ENCODE measurements at places on chromosomes 4 and X. TPM values are rescaled to one million over a fixed set of nuclear protein-coding genes. Genes with fewer than 3 reads are reported as not detected.

DNA sequence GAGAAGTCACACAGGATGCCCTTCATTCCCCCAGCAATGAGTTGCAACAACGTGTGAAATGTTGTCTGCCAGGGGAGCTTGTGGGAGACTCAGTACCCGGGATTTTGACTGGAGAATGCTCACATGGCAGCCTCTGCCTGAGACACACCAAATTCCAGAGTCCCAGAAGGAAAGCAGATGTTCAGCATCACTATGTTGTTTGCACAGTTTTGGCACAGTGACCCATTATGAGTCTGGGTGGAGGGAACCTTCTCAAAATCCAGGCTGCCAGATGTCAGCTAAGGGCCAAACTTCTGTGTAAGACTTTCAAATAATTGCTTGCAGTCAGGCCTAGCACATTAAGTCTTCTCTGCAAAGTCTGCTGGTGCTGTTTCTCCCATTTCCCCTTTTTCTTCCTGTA, 1029.7 kb upstream of the TENM3 start:
- no peak for DNase-seq

DNA sequence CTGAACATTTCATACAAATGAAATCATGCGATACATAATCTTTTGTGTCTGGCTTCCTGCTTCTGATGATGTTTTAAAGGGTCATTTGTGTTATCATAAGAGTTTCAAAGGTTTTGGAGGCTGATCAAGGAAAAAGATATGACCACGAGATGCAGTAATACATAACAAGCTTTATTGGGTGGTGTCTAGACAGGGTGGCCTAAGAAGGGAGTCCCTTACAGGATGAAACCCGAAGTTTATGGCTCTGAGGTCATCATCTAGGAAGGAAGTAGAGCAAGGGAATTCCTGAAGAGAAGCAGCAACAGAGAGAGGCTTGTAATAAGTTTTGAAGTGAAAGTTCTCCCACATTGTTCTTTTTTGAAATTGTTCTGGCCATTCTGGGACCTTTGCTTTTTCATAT, 40.8 kb upstream of the SOD3 start:
- no peak for DNase-seq

GRCh38 chrX:50211510-50211909, 6.9 kb downstream of the CCNB3 start:
- no peak for DNase-seq

- no peak for DNase-seq
Measured at GRCh38 chrX:44705817-44706551, 137.8 kb upstream of the DUSP21 start.

GRCh38 chrX:112803060-112803459, 37.6 kb downstream of the AMOT start:
- DNase-seq = no peak

DNA sequence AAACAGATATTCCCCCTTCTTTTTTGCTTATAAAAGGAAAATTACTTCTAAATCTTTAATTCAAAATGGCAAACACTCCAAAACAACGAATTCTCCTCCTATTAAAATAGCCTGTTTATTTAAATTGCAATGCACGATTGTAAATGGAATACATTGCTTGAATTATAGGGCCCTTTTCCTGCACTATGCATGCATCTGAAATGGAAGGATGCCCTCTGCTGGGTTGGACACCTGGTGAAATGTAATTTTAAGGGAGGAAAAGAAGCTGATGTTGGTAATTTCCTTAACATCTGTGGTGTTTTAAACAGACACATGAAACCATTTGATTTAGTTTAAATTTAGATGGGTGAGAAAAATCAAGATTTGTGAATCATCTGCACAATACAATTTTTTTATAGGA, 72.8 kb downstream of the GRXCR1 start:
- no peak for DNase-seq

DNA sequence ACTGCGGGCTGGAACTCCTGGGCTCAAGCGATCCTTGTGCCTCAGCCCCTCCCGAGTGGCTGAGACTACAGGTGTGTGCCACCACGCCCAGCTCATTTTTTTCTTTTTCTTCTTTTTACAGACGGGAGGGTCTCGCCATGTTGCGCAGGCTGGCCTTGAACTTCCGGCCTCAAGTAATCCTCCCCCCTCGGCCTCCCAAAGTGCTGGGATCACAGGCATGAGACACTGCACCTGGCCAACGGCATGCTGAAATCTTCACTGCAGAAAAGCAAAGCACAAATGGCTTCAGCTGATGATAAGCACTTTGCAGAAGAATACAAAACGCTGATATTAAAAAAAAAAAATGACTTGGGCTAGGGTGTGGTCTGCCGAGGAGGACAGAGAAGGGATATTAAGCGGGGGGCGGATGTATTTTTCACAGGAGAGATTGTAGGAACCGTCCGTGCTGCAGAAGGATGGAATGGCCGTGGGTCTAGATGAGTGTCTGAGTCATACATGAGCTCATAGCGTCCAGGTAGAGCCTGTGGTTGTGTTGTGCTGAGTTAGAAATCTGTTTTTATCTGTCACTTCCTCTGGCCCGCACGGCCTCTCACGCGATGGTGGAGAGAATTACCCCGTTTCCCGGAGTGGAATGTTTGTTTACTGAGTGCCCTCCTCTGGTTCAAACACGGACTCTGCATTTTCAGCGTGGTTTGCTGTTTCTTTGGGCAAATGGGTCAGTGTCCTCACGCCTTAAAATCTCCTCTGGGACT, 8.5 kb upstream of the AKAP17A start:
- DNase-seq = no peak

DNA sequence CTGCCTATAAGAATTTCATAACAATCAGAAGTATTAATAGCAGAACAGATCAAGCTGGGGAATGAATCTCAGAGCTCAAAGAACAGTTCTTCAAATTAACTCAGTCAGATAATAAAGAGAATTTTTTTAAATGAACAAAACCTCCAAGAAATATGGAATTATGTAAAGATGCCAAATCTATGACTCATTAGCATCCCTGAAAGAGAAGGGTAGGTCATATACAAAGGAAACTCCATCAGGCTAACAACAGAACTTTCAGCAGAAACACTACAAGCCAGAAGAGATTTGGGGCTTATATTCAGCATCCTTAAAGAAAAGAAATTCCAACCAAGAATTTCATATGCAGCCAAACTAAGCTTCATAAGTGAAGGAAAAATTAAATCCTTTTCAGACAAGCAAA, 28.6 kb downstream of the CBR4 start:
- DNase-seq = no peak

DNA sequence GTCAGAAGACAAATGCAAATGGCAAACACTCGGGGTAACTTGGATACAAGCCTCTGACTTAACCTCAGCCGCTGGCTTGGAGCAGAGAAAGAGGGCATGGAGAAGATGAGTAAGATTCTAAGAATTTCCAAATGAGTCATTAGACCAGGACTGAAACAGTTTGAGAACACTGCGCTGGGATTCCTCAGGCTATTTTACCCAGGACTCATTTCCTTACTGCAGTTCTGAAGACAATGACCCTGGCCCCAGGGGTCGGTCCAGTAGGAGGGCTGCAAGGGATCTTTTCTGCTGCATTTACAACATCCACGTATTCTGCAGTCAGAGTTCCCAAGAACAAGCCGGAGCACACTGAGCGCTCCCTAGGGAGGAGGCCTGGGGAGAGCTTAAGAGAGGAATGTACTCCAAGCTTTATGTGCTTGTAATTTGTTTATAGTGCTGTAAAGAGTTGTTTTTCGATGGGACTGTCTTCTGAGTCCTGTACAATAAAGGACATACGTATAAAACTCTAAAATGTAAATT, 27.3 kb upstream of the SORBS2 start:
- DNase-seq = peak; percentile 84

DNA sequence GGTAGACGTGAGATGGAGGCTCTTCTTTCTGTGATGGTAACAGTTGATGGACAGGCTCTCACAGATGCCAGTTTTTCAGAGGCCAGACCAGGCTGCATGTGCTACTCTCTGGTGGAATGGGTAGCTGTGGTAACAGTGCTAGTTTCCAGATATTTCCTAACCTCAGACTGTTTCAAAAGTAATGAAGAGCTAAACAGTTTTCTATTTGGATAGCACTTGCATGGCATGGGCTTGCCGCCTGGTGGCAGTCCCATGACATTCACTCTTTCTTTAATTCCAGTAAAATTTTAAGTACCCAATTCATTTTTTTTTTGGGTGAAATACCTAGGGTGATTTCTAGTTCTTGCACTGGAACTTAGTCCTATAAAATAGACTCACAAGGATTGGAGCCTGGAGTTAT, 220.2 kb upstream of the MAD2L1 start:
- no peak for DNase-seq

DNA sequence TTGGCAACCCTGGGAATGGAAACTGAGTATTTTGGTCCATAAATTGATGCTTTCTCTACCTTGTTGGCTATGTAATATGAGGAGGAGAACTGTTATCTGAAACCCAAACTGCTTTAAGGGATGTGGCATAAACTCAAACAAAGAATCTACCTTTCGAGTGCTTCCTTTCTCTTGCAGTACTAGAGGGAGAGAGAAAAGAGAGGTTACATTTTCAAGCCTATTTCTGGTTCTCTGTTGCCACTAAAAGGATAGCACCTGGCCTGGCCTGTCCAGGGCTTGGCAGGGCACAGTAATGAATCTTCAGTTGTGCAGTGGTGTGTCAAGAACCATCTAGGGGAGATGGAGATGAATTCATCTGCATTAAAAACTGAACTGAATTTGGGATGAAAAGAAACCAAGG, 308.6 kb downstream of the PTTG2 start:
- DNase-seq = no peak

GRCh38 chr4:122777846-122778673, 45.6 kb downstream of the BBS12 start:
- DNase-seq = no peak

- DNase-seq = no peak
Measured at GRCh38 chr4:42489095-42489494, 91.8 kb downstream of the SHISA3 start.

GRCh38 chrX:47316276-47317025, 53.9 kb upstream of the ZNF157 start:
- DNase-seq = peak; percentile 10

DNA sequence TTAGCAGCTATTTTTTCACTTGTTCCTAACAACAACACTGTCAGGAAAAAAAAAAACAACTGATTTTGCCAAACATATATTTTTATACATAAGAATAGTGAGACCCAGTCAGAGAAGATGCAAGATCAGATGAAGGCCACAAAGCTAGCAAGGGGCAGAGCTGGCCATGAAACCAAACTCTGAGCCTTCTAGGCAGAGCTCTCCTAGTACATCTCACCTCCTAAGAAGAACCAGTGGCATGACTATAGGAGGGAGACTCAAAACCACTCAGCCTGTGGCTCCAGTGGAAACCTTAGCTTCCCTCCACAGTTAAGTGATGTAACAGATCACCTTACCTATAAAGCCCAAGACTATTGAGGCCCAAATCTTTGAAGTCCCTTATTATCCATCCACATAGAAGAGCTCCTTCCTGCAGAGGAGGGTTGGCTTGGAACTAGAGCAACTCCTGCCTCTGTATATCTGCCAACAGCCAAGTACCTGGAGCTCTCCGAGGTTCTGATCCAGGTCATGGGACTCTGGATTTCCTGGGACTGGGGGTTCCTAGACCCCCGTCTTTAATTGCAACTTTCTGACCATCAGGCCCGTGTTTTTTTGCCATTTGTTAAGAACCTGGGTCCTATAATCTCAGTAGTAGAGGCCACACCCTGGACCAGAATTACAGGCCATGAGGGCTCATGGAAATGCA, 136.5 kb downstream of the SH3KBP1 start:
- no peak for DNase-seq

GRCh38 chr4:111959222-111959621, 186.0 kb upstream of the FAM241A start:
- DNase-seq = no peak

GRCh38 chr4:21949073-21949457, 493 bp upstream of the KCNIP4 start:
- DNase-seq = peak; percentile 14

DNA sequence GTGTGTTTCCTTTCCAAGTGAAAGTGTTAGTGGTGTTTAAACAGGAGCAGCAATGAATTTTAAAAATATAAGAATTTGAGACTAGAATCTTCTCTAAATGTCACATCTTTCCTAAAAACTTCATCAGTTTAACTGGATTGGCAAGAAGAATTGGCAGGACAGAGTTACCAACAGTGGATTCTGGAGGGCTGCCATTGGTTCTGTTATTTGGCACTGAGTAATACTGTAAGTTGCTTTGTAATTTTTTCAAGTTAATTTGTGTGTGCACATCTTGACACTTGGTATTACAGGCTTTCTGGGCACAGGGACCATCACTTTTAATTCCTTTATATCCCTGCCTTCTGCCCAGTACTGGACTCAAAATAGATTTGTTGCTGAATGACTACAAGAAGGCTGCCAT, 4.5 kb upstream of the GPRIN3 start:
- no peak for DNase-seq

- DNase-seq = no peak
Measured at GRCh38 chr4:93747220-93747619, 81.3 kb upstream of the ATOH1 start.

Gene POF1B
- total RNA-seq = 0.34 TPM

Gene VCX3A
- 0.11 TPM for total RNA-seq

Gene PPP1R2C
- not detected for total RNA-seq

Gene COL4A6
- 0.39 TPM for total RNA-seq

Gene MAOA
- total RNA-seq = 85.4 TPM

Gene CNGA1
- 1.2 TPM for total RNA-seq

Gene MAGEA8
- total RNA-seq = not detected

Gene HPGDS
- total RNA-seq = 0.74 TPM

Gene DCHS2
- 0.06 TPM for total RNA-seq

Gene PPM1K
- total RNA-seq = 18.8 TPM

Gene CT45A3
- total RNA-seq = not detected

Gene BMP3
- total RNA-seq = 0.92 TPM

Gene STIM2
- 30.4 TPM for total RNA-seq

Gene BEND4
- 0.04 TPM for total RNA-seq

Measured in adrenal gland (tissue), 19 donors.